ENCODE measurements at places on chromosomes 13 and 19.
A peak's percentile ranks its signal among the peaks of the same experiment; 100 is the strongest.

DNA sequence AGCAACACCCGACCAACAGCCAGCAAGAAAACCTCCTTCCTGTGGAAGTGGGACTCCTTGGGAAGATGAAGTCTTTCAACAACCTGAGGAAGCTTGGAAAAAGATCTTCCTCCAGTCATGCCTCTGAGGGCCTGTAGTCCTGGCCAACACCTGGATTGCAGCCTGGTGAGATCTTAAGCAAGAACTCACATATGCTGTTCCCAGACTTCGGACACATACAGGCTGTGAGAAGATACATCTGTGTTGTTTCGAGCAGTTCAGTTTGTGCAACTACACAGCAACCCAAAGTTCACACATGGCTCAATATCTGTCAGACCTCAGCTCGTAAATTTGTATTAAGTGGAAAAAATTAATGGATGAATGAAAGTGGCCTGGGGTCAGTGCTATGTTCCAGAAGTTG lies 65.1 kb upstream of the UBAC2 start:
- no peak for DNase-seq

- DNase-seq = no peak
These were observed 106.4 kb downstream of the AKAP11 start for GRCh38 chr13:42378383-42378780.

DNA sequence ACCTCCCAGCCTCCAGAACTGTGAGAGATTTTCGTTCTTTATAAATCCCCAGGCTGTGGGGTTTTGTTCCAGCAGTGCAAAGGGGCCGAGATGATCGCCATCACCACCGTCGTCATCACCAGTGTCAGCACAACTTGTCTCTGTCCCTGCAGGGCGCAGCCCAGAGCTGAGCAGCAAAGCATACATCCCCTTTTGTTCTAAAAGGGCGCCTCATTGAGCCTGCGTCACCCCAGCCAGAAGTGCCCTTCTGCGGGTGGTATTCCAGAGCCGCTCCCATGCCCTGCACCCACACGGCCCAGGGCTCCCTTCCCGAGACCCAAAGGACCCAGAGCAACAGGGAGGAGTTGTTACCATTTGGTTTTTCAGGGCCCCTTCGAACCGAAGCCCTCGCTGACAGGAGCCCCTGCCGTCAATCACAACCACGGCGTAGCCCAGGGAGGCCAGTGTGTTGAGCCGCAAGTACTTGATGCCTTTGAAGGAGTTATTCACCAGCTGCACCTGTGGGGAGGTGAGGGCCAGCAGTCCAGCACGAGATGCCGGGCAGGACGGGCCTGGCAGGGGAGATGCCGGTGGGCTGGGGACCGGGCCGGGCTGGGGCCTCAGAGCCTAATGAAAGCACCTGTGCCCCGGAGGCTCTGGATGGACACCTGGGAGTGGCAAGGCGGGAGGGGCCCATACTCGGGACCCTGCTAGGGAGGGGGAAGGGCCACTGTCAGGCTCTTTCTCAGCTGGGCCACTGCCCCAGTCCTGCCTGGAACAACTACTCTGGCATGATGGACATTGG lies 14.4 kb upstream of the MYDGF start:
- no peak for DNase-seq

DNA sequence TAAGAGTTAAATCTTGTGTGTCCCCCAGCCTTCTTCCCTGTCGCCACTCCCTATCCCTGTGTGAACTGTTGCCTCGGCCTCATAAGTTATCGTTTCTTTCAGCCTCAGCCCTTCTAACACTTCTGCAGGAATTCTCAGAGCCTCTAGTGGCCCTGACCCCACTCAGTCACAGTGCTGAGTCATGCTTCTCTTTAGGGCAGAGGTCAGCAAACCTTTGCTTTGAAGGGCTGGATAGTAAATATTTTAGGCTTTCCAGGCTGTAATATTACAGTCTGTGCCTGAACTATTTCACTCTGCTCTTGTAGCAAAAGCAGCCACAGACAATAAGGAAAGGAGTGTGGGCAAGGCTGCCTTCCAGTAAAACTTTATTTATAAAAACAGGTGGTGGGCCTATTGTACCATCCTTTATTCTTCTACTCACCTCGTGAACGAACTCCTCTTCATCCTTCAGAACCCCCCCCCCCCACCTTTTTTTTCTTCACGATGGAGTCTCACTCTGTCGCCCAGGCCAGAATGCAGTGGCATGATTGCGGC lies 22.1 kb downstream of the MYO9B start:
- DNase-seq = peak; percentile 38

- DNase-seq = no peak
These were observed 220.4 kb upstream of the SOX1 start for GRCh38 chr13:111846391-111847159.

GRCh38 chr19:52532480-52532879 lies 5.0 kb downstream of the ZNF808 start:
- no peak for DNase-seq

DNA sequence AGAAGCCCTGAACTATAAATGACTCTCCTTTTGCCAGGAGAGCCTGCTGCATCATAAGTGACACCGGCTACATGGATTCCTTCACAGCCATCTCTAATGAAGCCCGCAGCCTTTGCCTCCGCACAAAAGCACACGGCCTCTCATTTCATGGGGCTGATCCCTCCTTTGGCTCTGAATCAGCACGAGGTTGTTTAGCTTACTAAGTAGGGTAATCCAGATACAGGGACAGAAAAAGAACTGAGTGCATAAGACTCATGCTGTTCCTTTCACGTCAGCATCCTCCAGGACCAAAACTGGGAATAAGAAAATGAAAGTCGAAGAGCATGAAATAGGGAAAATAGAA lies 136.3 kb downstream of the DCT start:
- no peak for DNase-seq

DNA sequence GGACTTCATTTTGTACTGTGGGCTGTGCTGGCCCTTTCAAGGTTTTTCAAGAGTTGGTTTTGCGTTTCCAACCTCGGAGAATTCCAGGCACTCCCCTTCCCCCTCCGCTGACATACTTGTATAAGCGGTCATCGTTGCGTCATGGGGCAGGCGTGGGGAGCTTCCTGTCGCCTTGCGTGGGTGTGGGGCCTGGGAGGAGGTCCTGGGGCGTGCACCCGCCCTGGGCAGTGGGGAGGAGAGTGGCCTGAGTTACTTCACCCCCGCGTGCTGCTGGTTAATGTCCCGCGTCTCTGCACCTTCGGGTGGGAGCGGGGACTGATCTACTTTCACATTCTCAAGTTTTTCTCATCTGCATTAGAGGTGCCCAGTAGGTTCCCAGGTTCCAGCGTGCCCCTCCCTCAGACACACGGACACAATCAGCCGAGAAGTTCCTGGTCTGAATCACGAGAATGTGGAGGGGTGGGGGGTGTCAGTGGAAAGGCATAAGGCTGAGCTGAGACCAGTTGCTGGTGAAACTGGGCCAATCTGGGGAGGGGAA lies 4.1 kb downstream of the IER2 start:
- peak; percentile 77 for DNase-seq
